ENCODE measurements at places on chromosomes 2 and 18.

GRCh38 chr2:14634489-14635390 is 2.2 kb downstream of the LRATD1 start:
- DNase-seq: peak; percentile 85

DNA sequence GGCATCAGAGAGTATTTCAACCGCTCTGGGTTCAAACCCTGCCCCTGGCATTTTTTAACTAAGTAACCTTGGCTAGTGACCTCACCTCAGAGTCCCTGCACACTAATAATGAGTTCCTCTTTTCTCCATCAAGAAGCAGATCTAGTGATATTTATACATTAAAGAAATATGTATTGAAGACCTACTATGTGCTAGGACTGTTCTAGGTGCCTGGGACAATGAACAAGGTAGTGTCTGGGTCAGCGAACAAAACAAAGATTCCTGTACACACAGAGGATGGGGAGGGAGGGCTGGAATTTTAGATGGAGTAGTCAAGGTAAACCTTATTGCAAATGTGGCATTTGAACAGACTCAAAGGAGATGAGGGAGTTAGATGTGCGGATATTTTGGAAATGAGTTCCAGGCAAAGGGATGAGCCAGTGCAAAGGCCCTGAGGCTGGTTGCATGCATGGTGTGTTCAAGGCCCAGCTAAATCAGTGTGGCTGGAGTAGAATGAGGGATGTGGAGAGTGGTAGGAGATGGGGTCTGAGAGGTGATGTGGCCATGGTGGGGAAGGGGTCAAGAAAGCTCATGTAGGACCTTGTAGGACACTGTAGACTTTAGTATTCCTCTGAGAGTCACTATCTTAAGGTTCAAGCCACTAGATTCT is 57.6 kb upstream of the FZD7 start:
- no peak for DNase-seq

DNA sequence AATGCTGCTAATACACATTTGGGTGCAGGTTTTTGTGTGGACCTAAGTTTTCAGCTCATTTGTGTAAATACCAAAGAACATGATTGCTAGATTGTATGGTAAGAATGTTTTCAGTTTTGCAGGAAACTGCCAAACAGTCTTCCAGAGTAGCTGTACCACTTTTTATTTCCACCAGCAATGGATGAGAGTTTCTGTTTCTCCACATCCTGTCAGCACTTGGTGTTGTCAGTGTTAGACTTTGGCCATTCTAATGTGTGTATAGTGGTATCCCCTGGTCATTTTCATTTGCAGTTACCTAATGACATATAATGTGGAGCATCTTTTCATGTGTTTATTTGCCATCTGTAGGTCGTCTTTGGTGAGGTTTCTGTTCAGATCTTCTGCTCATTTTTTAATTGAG is 336.4 kb downstream of the GBX2 start:
- DNase-seq: no peak

DNA sequence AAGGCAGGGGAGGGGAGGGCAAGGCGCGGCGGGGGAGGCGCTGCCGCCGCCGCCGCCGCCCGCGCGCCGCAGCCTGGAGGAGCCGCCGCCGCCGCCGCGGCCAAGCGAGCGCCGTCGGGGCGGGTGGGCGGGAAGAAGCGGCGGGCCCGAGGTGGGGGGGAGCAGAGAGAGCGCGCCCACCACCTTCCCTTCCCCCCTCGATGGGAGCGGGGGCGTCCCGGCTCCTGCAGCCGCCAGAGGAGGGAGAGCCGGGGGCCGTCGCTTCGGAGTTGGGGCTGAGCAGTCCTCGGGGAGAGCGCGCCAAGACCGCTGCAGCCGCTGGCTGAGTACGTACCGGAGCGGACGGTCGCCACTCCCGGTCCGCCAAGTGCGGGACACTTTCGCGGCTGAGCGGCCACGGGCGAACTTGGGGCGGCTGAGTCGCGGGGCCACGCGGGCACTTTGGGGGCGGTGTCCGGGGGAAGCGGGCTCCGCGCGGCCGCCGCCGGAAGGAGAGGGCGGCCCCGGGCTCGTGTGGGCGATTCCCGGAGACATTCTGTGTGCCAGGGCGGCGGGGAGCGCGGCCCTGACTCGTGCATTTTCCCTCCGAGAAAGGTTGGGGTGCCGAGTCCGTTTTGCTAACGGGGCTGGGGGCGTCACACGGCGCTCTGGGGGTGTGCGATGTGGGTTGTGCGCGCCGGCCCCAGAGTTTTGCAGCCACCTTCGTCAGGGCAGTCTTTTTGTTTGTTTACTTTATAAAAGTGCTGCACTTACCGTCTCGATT is at the start of gene NAB1:
Gene NAB1 (plus strand): TSS at position 49 of the 763 bp plus-strand sequence. CDS start 10,094 bp downstream, outside the sequence.
- peak; percentile 42 for DNase-seq

DNA sequence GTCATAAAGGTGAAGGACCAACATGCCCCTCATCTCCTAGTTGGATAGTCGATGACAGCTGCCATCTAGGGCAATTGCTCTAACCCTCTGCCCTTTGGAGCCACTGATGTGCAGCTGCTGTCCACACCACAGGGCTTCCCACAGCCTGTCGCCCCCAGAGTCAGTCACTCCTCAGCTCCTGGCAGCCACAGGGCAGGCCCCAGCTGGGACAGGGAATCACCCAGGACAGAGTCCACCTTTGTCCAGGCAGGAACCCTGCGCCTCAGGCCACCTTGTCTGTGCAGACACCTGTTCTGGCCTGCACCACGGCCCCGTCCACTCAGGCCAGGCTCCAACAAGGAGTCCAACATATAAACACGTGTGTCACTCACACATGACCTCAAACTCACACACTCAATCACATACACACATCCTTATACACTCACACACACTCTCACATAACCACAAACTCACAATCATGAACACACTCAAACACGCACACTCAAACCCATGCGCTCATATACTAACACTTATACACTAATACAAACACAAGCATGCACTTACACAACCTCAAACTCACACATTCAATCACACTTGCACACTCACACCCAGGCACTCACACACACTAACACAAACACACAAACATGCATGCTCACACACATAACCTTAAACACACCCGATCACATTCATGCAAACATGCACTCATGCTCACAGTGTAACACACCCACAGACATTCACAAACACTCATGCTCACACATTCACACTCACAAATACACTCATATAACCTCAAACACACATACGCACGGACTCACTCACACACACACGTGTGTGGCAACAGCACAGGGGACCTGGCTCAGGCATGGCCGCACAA is 29.7 kb downstream of the HDAC4 start:
- no peak for DNase-seq

GRCh38 chr2:150350500-150350899 is 137.0 kb downstream of the RND3 start:
- DNase-seq: no peak

DNA sequence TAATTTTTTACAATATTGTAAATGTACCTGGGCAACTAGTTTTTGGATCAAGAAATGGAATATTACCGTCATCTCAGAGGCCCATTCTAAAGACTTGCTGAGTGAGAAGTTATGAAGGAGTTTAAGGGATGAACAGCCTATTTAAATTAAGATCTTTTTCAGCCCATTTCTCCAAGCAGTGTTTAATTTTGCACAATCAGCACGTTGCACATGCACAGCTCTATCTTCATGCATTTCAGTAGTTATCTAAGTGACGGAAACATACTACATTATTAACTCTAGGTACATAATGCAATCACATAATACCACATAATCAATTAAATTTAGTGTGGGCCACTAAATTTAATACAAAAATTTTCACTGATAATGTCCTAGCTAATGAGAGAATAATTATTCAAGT is 582.1 kb upstream of the DSEL start:
- DNase-seq: no peak

DNA sequence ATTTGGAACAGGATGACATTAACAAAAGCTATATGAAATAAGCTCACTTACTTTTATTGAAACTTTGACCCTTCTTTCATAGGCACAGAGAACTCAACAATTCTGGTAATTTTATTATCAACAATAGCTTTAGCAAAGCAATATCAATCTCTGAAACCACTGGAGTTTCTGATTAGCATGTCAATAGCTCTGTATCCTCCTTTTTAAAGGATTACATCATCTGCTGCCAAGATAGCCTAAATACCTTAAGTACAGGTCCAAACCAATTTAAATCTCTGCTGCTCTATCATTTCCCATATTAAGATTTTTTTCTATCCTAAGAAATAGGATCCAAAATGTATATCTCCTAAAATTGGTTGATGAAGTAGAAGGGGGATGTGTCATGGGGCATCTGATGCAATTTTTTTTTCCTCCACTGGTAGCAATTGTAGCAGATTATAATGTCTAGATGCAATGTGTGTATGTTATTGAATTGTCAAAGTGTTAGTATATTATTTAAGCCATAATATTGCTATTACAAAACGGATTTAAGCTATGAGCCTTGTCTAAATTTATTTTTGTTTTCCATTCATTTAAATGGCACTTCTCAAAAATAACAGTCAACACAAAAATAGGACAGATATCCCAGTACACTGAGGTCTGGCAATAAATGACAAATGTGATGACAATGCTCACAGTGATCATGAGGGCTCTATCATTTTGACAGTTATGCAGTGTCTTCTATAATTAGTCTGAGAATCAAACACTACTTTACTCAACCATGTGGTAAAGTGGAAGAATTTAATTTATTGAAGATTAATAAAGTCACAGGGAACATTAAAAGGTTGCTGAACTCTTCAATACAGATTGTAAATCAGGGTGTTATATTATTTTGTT is 328.4 kb downstream of the CDH7 start:
- DNase-seq: no peak

GRCh38 chr18:3604498-3605408 is 154.8 kb downstream of the TGIF1 start:
- DNase-seq: peak; percentile 24

DNA sequence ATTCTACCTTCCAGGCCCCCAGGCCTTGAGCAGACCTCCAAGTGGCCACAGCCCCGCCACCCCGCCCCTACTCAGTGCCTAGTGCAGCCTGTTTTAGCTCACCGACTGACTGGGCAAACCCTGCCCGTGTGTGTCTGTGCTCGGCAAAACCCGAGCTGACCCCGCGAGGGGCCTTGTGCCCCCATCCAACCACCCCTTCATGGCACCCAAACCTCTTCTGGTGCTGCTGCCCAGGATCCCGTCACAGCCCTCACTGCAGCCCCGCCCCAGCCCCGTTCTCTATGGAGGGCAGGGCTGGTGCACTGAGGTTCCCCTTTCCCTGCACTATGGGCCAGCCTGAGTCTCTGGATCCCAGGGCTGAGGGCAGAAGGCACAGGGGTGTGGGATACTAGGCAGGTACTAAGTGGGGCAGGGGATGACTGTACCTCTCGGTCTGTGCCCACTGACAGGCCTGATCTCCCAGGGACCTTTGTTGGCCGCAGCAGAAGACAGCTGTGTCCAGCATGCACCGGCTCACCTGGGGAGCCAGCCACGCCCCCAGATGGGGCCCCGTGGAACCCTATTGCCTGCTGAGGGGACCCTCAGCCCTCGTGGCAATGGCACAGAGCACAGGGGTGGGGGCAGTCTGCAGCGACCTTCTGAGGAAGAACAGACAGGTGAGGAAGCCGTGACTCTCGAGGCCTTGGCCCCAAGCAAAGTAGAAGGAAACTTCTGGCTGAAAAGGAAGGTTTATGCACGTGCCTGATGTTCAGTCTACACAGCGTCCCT is 69.9 kb upstream of the OTOS start:
- no peak for DNase-seq

GRCh38 chr2:229164545-229165249 is 106.4 kb downstream of the PID1 start:
- DNase-seq: no peak

- DNase-seq: no peak
Observed at GRCh38 chr2:58803192-58803591, 562.1 kb upstream of the FANCL start.

GRCh38 chr2:137228566-137228965 is 463.2 kb downstream of the THSD7B start:
- DNase-seq: no peak

- DNase-seq: no peak
Observed at GRCh38 chr18:72940986-72941385, 73.2 kb upstream of the NETO1 start.

- DNase-seq: no peak
Observed at GRCh38 chr2:771538-771937, 94.3 kb upstream of the TMEM18 start.

GRCh38 chr18:65610939-65611338 is 139.9 kb upstream of the CDH7 start:
- DNase-seq: no peak

- no peak for DNase-seq
Observed at GRCh38 chr18:49682173-49682802, 120.4 kb downstream of the LIPG start.

DNA sequence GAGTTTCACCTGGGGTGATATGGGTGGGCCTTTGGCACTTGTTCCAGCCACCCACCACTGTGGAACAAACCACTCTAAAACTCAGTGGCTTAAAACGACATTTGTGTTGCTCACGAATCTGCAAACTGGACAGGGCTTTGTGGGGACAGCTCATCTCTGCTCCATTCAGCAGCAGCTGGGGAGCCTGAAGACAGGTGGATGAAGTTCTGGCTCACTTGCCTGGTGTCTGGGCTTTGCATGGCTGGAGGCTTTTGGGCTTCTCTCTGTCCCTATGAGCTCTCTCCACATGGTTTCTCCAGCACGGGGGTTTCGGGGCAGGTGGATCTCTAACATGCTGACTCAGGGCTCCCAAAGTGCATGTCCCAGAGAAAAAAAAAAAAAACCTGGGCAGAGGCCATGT is 93.0 kb upstream of the GLI2 start:
- no peak for DNase-seq

DNA sequence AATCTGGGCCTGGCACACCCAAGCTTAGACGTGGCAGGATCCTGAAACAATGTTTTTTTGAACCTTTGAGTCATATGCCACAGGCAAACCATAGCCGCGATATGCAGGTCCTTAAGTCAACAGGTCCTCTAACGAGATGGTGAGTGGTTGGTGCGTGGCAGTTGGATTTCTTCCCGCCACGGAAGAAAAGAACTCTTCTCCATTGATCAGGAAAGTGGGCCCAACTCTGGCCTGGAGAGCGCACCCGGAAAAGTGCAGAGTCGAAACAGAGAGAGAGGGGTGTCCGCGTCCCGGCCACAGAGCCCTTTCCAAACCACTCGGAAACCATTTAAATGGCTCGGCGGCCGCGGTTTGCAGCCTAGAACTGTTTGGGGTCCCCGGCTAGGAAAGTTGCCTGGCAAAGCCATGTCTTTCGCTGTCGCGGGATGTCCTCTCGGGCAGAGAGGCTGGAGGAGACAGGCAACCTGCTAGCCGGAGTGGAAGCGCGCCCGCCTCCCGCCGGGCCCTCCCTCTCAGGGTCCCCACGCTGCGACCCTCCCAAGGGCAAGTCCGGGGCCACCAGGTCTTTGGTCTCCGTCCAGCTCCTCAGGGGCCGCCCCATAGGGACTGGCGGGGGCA is 777 bp downstream of the GALNT3 start:
- DNase-seq: peak; percentile 58

DNA sequence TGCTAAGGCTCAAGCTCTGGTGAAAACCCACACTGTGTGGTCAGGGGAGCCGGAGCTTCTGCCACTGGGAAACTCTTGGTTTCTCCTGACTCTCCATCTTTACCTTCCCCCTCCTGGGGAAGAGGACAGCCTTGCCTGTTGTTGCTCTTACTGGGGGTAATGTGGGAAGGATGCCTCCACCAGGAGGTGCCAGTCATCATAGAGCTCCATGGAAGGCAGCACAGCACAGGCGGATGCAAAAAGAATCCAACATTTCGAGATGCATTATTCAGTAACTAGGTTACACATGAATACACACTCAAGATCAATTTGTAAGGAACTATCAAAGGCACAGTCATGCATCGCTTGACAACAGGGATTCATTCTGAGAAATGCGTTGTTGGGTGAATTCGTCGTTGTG is 322.6 kb downstream of the AFF3 start:
- no peak for DNase-seq

Measured in left colon (tissue), 2 donors.